ENCODE measurements at places on chromosomes 2 and 18. TPM values are rescaled to one million over a fixed set of nuclear protein-coding genes. Genes with fewer than 3 reads are reported as not detected.

- DNase-seq = no peak
These were observed 126.9 kb downstream of the NFATC1 start for GRCh38 chr18:79522451-79523205.

DNA sequence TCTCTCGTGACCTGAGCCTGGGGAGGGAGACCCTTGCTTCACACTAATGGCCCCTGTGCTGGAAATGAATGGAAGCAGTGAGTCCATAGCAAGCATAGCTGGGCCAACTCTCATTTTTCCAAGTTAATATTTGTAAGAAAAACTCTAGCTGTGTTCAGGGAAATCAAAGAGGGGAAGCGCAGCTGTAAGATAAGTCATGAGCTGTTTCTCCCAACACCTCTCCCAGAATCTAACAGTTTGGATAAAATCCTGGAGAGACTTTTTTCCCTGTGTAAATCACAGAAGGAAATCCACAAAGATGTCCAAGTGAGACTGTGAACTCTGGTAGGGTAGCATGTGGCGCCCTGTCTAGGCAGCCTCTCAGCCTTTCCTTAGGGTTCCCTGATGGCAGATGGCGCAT, 27.2 kb downstream of the EDAR start:
- DNase-seq = no peak

DNA sequence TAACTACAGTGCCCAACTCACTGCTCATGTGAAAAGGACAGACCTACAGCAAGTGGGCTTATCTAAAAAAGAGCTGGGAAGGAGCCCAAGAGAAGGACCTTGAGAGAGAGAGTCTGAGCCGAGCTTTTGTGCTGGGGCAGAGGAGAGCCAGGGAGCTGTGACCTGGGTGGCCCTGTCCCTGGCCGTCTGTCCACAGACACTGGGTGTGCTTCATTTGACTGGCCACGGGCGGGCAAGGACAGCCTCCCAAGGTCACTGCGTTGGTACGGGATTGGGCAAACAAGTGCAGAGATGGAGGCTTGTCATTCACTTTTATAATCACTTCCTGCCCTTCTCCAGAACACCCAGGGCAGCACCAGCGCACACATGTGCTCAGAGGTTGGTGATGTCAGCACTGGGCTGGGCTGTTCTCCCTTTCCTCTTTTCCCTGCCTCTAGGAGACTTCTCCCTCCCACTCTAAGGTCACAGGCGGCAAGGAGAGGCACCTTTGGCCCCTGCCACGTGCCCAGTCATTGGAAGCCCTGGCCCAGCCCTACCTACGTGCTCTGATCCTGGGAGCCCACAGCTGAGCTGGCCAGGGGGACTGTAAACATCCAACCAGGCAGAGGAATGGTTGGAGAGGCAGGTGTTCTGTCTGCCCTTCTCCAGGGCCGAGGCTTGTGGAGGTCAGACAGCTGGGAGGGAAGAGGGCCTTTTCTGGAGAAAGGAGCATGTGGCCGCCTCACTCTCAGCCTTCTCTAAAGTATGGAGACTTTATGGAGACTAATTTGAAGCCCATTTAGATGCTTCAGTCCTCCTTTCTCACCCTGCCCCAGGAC, 6.4 kb upstream of the PSD4 start:
- DNase-seq = no peak

Gene HOXD12
- 0.26 TPM for polyA plus RNA-seq

Data from renal cortex interstitium (tissue), 15 donors.